GM23338 (cell line): ENCODE measurements at places on chromosomes 5 and 9. TPM values are rescaled to one million over a fixed set of nuclear protein-coding genes. Genes with fewer than 3 reads are reported as not detected.
A peak's percentile ranks its signal among the peaks of the same experiment; 100 is the strongest.

- no peak for DNase-seq
These were observed 22.2 kb upstream of the SLC1A3 start for GRCh38 chr5:36584009-36584875.

DNA sequence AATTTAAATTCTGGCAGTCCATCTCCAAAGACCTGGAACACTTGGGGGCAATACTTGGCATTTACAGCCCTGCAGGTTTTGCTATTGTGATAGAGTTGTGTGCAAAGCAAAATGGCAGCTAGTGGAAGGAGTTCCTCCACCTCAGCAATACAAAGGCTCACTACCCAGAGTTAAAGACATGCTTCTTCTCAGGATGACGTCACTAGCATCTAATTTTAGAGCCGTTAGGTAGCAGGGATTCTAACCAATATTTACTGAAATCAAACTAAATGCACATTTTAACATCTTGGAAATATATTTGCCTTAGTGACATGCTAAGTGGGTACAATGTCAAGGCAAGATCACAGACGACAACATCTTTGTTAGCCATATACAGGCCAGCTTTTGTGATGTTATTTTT lies 261.6 kb downstream of the MAN2A1 start:
- no peak for DNase-seq

- no peak for DNase-seq
These were observed 93.9 kb upstream of the IL33 start for GRCh38 chr9:6121707-6122106.

- DNase-seq = no peak
These were observed 545.9 kb upstream of the RIOK2 start for GRCh38 chr5:97728920-97729319.

DNA sequence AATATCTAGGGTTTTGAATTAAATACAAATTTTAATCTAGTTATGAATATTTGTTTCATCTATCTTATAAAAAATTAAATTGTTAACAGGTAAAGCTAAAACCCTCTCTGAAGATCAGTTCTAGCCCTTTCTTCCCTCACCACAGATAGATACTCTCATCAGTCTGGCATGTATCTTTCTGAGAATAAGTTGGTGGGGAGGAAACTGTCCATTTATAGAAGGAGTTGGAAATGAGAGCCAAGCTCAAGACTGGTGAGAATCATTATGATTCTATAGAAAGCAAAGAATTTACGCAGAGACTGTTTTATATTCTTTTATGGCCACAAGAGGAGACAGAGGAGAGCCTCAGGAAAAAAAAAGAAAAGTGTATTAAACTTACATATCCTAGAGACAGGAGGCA lies 59.0 kb downstream of the STARD4 start:
- no peak for DNase-seq

- no peak for DNase-seq
These were observed 229.6 kb upstream of the DAP start for GRCh38 chr5:10990634-10991033.

DNA sequence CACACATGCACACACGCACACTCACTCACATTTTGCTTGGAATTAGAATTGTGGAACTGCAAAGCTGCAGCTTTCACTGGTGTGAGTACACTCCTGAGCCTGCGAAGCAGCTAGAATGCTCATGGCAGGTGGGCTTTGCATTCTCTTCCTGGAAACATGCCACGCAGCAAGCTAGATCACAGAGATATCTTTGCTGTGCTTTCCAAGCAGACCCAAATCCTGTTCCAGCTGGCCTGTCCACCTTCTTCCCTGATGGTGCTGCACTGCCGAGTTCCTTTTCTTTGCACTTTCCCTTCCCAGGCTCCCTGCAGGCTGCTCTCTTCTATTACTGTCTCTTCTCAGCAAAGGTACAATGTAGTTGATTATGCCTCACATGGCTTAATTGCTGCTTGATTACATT lies 92.7 kb upstream of the CKMT2 start:
- no peak for DNase-seq

DNA sequence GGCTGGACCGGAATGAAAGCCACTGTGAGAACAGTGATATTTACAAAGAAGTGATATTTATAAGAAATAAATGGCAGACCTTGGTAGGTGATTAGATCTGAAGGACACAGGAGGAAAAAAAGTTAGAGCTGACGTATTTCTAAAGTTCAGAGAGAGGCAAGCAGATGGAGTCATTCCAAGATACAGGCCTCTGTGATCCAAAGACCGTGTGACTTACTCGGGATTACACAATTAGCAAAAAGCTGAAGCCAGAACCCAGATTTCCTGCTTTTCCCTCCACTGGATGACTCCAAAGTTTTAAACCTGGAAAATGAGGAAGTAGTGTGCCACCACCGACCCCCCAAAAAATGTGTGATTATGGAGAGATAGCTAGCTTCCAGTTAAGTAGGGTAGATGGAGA lies 3.1 kb upstream of the DOCK8 start:
- DNase-seq = no peak

- DNase-seq = peak; percentile 80
These were observed 21.9 kb upstream of the NOTCH1 start for GRCh38 chr9:136567651-136568287.

- DNase-seq = no peak
These were observed 19.0 kb downstream of the TMC1 start for GRCh38 chr9:72540348-72540873.

DNA sequence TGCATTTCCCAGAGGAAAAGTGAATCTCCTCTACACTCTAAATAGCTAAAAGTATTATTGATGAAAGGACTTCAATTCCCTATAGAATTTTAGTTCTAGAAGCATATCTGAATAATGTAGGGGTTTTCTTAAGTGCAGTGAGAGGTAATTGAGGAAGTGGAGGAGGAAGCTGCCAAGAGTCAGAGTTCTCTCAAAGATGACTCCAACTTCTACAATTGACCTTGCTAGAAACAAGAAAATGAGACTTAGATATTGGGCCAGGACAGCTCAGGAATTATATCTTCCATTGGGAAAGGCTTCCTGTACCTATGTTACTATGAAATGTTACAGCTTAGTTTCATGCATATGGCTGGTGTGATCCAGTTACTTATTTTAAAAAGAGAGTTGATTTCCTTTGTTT lies 10.4 kb upstream of the F2R start:
- DNase-seq = no peak

DNA sequence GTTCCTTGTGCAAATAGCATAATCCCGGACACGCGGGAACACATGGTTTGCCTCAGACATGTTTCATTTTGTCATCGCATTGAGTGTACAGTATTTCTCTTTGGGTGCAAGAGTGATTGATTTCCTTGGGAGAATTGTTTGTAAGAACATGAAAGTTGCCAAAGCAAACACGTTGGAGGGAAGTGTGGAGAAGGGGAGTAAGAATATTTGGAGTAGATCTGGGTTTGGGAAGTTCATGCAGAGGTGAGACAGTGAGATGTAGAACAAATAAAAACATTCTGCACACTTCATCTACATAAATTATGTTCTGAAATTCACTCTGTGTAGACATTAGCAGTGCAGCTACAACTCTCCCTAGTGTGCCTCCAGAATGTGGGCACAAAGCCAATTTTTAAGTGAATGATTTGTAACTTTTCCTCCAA lies 24.0 kb downstream of the FOXD1 start:
- no peak for DNase-seq

DNA sequence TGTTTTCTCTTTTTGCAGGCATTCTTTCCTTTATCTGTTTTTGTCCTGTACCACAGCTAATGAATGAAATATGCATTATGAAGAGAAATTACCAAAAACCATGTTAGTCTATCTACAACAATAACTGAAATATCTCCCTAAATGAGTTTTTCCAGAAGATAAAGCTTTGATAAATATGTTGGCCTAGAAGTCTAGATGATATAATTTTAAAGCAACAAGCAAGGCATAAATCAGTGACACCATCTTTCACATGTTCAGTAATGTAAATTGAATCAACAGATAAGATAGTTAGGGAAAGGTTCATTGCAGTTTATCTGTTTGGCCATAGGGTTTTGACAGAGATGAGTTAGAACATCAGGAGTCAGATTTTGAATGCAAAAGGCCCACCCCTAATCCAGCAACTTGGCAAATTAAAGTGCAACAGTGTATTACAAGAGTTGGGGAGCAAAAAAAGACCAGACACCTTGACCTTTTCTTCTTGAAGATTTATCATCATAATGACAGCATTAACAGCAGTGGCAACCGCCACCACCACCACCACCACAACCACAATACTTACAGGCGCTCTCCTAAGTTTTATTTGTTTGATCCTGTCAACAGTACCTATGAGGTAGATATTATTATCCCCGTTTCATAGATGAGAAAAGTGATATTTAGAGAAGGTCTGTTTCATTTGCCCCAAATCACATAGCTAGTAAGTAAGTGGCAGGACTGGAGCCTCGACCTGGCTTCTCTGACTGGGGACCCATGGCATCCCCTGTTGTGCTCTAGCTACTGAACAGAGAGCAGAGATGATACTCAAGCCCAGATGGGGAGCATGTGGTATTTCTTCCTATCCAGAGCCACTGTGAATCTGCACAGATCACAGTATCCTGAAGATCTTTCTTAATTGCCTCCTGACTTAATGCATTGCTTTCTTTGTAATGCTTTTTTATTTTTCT lies 122.8 kb upstream of the DHFR start:
- DNase-seq = no peak

- no peak for DNase-seq
These were observed 179.5 kb downstream of the MARCHF11 start for GRCh38 chr5:16000056-16000455.

The TAF11L3 gene
- not detected in 2 replicates for polyA plus RNA-seq

The PCBD2 gene
- 16.0 and 18.8 TPM in 2 replicates for polyA plus RNA-seq

The LRRC19 gene
- polyA plus RNA-seq = 0.59 and 0.71 TPM in 2 replicates

The GDA gene
- 3.2 and 4.0 TPM in 2 replicates for polyA plus RNA-seq

The CKMT2 gene
- polyA plus RNA-seq = 2.1 and 2.9 TPM in 2 replicates
